ENCODE measurements at places on chromosomes 2 and 18. TPM values are rescaled to one million over a fixed set of nuclear protein-coding genes. Genes with fewer than 3 reads are reported as not detected.

- DNase-seq, result no peak
Measured at GRCh38 chr2:214226061-214226460, 184.8 kb upstream of the VWC2L start.

DNA sequence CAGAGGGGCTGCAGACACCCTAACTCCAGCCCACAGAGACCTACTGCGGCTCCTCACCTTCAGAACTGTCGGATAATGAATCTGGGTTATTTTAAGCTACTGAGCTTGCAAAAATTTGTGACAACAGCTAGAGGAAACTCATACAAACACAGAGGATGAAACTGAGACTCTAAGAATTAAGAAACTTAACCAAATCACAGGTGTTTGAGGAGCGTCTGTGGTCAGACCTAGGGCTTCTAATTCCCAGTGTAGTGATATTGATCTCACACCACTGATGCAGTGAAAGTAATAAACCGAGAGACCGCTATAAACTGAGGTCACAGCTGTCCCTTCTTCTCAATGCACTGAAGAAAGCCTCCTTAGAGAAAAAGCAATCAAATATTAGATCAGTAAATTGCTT is 110.1 kb downstream of the RGPD3 start:
- no peak for DNase-seq

HOXD12 gene
- 1.7 TPM for total RNA-seq

ECEL1 gene
- total RNA-seq, result 0.16 TPM

GRCh38 chr2:224069172-224069571 is 30.1 kb upstream of the SERPINE2 start:
- DNase-seq, result no peak

RAX gene
- total RNA-seq, result not detected

SGPP2 gene
- total RNA-seq, result 0.49 TPM

DNA sequence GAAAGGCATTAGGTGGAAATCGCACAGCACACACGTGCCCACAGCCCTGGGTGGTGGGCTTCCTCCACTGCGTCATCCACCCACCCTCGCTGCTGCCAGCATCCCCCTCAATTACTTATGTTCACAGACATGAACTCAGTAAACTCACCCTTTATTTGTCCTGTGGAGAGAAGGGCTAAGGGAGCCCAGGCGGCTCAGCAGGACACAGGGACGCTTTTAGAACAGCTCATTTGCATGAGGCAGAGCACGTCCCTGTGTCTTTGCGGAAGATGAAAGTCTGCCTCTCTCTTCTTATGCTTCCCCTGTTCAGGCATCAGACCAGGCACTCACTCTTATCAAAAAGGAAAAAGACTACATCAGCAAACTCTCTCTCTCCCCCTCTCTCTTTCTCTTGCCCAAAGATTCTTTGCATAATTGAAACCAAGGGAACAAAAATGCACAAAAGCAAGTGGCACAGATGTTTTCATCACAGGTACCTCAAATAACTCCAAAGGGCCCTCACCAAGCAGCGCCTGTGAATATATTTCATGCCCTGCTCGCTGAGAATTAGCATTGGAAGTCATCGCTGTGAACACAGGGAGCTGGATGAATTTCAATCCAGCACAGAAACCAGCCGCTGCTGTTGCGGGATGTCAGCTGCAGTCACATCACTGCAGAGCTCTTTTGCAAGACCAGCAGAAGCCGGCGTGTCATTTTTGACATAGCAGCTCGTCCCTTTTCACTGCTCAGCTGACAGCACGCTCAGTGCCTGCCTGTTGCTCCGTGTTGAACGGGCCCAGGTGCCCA is 376.3 kb upstream of the MYT1L start:
- no peak for DNase-seq

GRCh38 chr2:116489944-116490343 is 1324.5 kb upstream of the DDX18 start:
- no peak for DNase-seq

ARHGAP28 gene
- 8.9 TPM for total RNA-seq

DNA sequence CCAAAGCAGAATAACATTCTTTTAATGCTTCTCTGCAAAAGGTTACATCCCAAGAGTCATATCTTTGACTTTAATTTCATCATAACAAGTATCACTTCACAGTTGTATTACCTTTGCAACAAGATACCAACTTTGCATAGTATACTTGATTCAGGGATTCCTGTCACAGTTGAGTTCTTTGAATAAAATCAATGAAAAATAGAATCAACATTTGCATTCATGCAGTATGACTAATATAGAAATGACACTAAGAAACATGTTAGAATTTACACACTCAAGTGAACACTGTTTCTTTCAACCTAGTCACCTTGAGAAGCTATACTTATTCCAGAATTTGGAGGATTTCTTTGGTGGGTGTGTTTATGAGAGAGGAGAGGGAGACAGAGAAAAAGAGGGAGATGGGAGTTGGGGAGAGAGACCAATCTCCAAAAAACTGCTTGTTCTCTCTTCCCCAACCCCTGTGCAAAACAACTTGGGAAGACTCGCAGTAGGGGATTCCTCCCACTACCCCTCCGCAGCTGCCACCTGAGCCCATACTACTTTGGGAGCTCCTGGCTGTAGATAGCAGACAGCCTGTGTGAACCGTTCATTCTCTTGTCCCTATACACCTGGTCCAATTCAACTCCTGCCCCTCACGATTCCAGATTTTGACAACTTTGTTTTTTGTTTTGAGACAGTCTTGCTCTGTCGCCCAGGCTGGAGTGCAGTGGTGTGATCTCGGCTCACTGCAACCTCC is 57.7 kb downstream of the PELI1 start:
- no peak for DNase-seq

SRBD1 gene
- 13.3 TPM for total RNA-seq

KCNIP3 gene
- 12.2 TPM for total RNA-seq

DNA sequence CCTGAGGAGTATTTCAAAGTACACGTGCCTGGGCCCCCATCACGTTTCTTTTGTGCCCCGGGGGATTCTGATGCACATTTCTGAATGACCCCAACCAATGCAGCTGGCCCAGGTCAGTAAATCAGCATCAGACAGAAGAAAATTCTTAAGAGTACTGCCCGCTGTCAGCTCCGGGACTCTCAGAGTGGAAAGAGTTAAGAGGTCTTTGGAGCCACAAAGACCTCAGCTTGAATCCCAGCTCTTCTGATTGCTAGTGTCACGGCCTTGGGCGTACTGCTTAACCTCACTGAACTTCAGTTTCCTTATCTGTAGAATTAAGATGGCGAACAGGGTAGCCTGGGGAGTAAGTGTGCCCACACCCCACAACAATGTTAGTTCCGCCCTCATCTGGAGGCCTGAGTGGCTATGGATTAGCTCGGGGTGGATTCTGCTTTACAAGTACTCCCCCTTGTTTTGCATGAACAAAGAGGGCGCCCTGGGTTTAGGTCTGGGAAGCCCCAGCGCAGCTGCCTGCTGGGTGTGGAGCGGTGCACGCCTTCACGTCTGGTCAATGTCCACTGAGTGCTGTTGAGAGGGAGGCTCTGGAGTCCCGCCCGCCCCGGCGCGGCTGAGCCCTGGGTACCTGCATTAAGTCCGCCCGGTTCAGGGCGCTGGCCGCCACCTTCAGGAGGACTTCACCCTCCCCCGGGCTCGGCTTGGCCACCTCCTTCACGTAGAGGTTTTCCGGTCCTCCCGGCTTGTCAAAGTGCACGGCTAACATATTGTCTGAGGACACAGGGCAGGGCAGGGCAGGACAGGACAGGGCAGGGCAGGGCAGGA is 858 bp downstream of the TP53I3 start:
- no peak for DNase-seq

DNA sequence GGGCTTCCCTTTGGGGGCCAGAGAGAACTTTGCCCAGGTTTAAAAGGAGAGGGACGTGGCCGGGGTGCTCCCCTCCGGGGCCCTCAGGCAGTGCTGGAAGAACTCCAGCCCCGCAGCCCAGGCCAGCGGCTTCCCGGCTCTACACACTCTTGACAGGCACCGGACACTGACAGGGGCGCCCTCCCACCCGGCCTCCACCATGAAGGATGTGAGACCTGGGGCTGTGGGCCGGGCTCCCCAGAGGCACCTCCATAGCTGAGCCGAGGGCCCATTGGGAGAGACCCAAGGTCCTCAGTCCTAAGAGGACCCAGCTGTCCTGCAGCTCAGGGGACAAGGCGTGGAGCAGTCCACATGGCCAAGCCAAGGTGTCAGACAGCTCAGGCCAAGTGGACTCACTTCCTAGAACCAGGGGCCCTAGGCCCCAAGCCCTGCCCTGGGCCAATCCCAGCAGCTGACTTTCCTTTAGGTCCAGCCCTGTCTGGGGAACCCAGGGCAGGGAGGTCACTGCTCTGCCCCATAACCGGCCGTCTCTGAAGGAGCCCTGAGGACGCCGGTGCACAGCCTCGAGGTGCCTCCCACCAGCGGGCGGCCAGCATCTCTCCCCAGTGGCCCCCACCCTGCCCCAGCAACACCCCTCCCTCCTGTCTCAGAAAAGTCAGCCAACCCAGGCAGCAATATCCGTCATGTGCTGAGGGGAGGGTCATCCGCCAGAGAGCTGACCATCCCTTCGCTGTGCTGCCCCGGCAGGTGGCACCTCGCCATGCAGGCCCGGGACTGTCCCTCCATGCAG is 51.8 kb downstream of the BIN1 start:
- DNase-seq, result no peak

DNA sequence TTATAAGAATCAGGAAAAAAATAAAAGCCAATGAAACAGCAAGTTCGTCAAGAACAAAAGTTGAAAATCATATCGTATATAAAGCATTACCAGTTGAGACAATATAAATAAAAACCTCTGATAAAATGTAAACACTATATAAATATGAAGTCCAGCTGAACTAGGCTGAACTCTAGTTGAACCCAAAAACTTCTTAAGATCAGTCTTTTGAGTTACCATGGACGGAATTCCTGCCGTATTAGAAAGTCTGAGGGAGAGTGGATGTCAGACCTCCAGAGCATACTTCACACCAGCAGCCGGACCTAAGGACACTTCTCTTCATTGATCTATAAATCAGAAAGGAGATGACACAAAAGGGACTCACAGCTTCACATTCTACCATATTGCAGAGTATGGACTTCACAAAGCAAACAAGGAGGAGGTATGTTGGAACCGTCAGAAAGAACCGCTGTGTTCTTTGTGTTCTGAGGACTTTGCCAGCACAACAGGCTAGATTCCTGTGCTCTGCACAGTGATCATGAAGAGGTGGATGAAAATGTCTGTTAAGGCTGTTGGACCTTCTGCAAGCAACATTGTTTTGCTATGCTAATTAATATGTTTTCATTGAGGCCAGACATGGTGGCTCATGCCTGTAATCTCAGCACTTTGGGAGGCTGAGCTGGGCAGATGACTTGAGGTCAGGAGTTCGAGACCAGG is 67.2 kb upstream of the SP5 start:
- no peak for DNase-seq

ATG4B gene
- 35.2 TPM for total RNA-seq

GRCh38 chr2:55524884-55525437 is 5.4 kb downstream of the CFAP36 start:
- DNase-seq, result no peak

ZNF396 gene
- 3.3 TPM for total RNA-seq

GLB1L gene
- 7.5 TPM for total RNA-seq

- DNase-seq, result no peak
Measured at GRCh38 chr18:79517341-79517740, 121.6 kb downstream of the NFATC1 start.
